ENCODE measurements at places on chromosomes 3 and 15.

- DNase-seq, result no peak
Measured at GRCh38 chr3:99721633-99722007, 83.2 kb downstream of the COL8A1 start.

GRCh38 chr3:71599416-71599815 is 15.9 kb upstream of the FOXP1 start:
- no peak for DNase-seq

GRCh38 chr15:65069779-65070546 is 2.2 kb upstream of the RASL12 start:
- no peak for DNase-seq

- DNase-seq, result no peak
Measured at GRCh38 chr3:170330366-170330765, 27.1 kb upstream of the SKIL start.

GRCh38 chr3:12165909-12166308 is 7.2 kb upstream of the TIMP4 start:
- DNase-seq, result no peak

DNA sequence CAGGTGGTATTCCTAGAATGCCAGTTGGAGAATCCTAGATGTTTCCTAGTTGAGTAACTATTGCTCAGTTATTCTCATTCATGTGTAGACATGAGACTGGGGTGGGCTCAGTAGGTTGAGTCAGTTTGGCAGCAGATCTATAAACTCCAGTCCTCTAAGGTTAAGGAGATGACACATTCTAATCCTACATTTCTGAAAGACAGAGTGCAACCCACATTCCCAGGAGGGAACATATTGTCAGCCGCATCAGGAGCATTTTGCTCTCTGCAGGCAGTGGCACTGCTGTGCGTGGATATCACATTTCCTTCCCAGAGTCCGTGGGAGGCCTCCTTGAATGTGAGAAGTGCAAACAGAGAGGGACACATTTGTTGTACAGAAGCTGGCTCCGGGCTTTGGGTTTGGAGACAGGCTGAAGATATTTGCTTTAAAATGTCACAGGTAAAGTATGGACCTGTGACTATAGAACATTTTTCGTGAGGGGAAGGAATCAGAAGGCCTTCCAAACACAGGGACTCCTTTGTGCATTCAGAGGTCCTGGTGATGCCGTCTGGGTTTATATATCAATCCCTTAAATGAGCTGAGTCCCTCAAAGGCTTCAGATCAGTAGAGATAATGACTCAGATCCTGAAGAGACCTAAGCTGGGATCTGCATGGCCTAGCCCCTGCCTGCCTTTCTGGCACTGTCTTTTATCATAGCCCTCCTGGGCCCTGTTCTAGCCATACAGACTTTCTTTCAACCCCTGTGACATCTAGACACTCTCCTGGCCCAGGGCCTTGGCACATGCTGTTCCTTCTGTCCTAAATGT is 156.5 kb downstream of the CADPS start:
- no peak for DNase-seq

GRCh38 chr3:9861201-9861600 is 17.4 kb upstream of the RPUSD3 start:
- no peak for DNase-seq

DNA sequence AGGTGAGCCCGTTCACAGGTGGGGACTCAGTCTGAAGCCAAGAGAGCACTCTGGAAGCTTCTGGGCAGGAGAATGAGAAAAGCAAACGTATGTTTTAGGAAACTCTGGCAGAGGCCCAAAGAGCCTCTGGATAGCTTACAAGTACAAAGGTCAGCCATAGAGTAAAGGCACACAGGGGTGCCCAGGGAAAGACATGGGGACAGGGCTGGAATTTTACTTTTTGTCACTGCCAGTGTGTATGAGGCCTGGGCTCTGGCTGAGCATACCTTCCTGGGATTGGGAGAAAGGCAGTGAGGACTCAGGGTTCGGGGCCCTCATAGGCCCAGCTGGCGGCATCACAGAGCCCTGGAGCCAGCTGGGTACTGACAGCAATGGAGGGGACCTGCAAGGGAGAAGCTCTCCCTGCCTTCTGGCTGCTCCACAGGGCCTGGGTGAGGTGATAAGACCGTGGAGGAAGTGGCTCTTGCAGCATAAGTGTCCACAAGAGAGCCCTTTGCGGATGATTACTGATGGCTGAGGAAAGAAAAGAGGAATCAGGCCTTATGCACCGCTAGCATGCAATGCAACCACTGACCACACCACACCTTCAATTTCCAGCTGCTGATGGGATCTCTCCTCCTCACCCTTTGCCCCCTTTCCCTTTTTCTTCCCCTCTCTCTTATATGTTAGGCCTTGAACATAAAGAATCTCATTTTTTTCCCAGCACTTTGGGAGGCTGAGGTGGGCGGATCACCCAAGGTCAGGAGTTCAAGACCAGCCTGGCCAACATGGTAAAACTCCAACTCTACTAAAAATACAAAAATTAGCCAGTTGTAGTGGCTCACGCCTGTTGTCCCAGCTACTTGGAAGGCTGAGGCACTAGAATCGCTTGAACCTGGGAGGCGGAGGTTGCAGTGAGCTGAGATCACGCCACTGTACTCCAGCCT is 25.1 kb upstream of the BCL2L10 start:
- DNase-seq, result no peak

DNA sequence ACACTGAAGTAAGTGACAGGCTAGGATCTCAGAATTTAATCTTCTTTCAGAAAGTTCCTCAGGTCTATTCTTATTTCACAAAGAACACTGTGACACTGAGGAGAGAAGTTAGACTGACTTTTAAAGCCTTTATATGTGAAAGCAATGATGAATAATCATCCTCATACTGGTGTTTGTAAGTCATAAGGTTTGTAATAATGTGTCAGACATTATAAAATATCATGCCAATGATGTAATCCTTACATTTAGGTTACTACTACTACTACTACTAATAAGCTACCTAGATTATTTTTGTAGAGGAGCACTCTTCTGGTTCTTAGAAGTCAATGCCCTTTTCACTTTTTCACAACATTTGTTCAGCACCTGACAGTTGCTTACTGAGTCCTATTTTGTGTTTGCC is 33.4 kb downstream of the FANCD2OS start:
- no peak for DNase-seq

- no peak for DNase-seq
Measured at GRCh38 chr3:78992400-78992799, 775.4 kb downstream of the ROBO1 start.

- no peak for DNase-seq
Measured at GRCh38 chr3:151410891-151411559, 26.5 kb upstream of the P2RY12 start.

DNA sequence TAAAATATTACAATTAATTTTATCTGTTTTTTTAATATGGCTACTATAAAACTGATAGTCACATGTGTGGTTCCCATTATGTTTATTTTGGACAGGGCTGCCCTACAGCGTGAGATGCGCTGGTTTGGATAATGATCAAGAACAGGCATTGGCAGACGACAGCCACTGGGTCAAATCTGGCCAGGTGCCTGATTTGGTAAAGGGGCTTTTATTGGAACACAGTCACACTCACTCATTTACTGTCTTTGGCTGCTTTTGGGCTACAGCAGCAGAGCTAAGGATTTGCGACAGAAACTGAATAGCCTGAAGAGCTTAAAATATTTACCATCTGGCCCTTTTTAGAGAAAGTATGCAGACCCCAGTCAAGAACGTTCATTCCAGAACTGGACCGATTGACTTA is 724.2 kb upstream of the CFAP20DC start:
- DNase-seq, result no peak

DNA sequence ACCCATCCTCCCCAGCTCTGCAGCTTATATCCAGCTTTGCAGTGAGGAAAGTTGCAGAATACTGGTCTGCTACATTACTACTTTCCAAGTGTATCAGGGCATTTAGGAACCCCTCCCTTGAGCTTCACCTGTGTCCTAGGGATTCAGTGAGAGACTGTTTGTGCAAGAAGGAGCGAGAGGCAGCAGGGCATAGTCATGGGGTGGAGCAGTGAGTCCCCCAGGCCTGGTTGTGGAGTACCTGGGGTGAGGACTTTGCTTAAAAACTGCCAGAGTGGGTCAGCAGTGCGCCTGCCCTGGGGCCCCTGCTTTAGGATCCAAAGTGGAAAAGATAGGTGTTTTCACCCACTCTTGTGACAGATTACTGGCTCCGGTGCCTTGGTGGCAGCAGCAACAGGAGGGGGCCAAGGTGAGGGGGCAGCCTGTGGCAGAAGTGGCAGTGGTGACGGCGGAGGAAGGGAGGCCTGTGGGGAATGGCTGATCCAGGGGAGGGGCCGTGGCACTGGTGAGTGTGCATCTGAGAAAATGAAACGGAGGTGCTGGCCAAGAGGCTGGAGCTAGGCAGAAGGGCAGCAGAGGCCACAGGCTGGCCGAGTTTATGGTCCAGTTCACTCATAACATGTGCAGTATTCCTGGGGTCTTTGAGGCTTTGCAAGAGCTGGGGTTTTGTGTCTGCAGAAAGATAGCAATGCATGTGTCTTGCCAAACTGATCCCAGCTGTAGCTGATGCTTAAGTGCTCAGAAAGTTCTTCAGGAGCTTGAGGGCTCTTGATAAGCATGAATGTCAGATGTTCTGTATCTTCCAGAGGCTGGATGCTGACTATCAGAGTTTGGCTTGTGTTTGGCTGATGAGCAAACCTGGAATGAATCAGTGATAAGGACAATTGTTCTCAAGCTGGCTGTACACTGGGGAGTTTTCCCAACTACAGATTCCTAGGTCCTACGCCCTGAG is 43.4 kb downstream of the GOLGA6A start:
- DNase-seq, result no peak

DNA sequence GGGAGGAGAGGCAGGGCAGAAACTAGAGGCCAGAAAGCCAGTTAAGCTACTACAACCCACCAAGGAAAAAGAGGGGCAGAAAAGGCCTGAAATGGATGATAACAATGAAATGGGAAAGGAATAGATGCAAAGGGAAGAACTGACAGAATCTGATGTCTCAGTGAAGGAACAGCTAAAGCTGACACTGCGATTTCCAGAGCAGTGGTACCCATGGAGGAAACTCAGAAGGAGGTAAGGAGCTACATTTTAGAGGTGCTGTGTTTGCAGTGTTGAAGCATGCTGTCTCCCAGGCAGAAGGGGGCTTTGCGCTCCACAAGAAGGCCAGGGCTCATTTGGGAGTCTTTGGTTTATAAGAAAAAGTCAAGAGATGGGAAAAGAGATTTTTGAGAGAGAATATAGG is 38.0 kb downstream of the ZBTB38 start:
- no peak for DNase-seq

DNA sequence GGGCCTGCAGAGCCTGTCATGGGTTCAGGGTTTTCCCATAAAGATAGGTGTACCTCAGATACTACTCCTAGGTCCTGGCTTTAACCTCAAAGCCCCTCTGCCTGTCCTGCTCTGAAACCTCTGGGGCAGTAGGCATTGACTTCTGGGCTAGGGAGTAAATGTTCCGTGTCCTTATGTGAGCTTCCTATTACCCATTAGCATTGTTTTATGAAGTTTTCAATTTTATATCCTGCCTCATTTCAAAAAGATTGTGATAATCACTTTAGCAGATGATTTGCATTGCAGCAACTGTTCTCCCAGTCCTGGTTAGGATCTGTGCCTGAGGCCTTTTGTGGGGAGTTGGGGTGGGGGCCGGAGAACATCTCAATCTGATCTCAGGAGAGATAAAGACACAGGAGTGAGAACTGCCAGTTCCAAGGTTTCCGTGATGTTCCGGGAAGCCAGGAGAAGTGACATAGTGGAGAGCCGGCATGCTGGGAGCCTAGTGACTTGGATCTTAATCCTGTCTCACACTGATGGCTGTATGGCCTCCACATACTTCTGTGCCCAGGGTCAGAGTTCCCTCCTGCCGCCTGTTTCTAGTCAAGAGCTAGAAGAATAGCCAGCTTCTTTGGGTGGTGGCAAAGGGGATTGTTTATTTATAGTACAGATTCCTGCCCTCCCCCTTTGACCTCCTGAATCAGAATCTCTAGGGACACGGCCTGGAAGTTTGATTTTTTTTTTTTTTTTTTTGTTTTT is 10.6 kb downstream of the TPM1 start:
- no peak for DNase-seq

- DNase-seq, result no peak
Measured at GRCh38 chr3:112811917-112812660, 34.6 kb downstream of the CD200R1L start.

DNA sequence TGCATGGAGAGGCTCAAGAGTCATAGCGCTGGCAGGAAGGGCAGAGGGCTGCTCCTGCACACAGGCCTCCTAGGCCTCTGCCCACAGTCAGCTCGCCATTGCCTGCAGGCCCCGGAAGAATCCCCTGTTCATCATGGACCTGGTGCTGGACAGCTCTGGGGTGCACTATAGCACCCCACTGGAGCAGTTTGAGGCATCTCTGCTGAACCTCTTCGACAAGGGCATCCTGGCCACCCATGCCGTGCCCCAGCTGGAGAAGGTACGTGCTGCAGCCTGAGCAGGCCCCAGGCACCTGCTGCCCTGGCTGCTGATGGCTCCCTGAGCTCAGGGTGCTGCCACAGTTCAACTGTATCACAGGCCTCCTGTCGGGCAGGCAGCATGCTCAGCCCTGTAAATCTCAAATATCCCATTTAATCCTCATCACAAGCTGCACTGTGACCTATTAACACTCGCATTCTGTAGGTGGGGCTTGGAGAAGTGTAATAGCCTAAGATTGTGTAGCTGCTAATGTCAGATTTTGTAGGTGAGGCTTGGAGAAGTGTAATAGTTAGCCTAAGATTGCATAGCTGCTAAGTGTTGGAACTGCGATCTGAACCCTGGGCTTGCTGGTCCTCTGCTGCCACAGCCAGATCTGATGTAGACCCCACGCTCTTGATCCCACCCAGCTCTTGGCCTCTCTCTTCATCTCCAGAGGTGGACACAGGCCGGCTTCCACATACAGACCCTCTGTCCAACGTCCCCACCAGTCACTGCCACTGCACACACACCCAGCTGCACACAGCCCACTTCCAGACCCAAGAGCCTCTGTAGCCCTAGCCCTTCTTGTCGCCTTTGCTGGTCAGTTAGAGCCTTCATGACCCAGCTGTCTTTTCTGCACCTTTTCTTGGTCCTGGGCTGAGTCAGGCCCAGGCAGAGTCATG is 31.9 kb downstream of the DNAH1 start:
- DNase-seq, result no peak

- no peak for DNase-seq
Measured at GRCh38 chr3:111481551-111481950, 60.4 kb upstream of the CD96 start.

- DNase-seq, result no peak
Measured at GRCh38 chr15:58726867-58727266, 22.6 kb downstream of the ADAM10 start.

DNA sequence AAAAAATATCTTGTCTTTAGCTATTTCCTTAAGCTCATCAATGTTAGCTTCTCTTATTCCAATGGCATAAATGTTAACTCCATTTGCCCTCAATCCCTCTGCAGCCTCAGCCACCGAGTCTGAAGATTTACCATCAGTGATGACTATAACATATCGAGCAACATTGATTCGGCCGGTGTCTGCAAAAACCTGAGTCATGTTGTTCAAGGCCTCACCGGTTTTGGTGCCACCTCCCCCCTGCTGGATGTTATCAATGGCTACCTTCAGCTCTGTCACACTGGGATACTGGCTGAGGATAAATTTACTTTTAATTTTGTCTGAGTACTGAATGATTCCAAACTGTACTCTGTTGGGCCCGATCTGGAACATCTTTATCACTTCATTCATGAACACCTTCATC is 41.0 kb upstream of the CAPN7 start:
- no peak for DNase-seq

- no peak for DNase-seq
Measured at GRCh38 chr15:44193651-44194322, 1.3 kb downstream of the FRMD5 start.
